ENCODE measurements at places on chromosomes 12 and 14.

DNA sequence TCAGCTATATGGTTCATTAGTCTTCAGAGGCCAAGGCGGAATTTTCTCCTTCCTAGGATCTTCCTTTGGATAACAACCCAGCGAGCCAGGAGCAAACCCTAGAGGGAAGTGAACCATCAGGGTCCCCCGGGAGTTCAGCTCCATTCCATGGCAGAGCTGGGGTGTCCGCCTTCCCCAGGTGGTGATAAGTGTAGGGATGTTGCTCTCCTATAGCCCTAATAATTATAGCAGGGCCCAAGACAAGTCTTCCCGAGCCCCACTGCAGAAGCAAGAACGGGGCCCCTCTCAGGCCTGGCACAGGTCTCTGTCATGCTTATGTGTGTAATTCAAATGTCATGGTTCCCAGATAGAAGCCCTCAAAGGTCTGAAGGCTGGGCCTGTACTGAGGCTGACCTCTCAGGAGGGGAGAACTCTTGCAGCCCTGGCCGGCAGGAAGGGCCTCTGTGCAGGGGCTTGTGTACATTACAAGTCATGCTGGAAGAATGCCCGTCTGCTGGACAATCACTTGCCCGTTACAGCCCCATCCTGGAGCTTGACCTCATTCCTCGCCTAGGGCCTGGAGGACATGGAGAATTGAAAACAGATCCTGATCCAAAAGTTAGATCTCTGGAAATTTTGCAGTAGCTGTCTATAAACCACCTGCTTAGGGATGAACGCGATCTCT is 17.3 kb downstream of the LRTM2 start:
- no peak for DNase-seq

DNA sequence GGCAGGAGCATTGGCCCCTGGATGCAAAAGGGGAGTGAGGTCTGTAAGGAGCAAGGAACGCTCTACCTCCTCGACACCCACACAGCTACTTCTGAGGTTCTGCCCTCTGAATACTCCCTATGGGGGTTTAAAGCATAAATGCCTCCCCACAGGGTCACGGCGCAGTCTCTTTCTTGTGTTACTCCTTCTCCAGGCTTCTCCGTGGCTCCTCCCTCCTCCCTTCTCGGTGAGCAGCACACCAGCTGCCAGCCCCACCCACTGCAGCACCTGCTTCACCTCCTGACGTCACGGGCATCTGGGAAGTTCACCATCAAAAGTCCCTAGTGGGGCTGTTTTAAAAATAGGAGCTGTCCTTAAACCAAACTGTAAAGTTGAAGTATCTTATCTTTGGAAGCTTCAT is 67.3 kb downstream of the SPTB start:
- DNase-seq: peak; percentile 29

DNA sequence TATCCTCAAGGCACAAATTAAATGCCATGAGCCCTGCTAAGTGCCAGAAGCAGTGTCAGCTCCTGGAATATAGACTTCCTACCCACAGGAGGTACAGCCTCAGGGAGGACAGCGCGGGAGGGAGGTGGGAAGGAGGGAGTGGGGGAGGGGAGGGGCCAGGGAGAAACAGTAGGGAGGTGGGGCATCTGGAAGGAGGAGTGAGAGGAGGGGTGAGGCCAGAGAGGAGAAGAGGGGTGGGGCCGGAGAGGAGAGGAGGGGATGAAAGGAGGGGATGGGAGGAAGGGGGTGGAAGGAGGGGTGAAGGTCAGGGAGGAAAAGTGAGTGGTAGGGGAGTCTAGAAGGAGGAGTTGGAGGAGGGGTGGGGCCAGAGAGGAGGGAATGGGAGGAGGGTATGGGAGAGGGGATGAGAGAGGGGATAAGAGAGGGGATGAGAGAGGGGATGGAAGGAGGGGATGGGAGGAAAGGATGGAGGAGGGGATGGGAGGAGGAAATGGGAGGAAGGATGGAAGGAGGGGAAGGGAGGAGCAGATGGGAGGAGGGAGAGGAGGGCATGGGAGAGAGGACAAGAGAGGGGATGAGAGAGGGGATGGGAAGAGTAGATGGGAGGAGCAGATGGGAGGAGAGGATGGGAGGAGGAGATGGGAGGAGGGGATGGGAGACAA is 9.2 kb upstream of the CCDC197 start:
- no peak for DNase-seq

GRCh38 chr14:99821519-99822508 is 28.6 kb downstream of the EML1 start:
- no peak for DNase-seq

DNA sequence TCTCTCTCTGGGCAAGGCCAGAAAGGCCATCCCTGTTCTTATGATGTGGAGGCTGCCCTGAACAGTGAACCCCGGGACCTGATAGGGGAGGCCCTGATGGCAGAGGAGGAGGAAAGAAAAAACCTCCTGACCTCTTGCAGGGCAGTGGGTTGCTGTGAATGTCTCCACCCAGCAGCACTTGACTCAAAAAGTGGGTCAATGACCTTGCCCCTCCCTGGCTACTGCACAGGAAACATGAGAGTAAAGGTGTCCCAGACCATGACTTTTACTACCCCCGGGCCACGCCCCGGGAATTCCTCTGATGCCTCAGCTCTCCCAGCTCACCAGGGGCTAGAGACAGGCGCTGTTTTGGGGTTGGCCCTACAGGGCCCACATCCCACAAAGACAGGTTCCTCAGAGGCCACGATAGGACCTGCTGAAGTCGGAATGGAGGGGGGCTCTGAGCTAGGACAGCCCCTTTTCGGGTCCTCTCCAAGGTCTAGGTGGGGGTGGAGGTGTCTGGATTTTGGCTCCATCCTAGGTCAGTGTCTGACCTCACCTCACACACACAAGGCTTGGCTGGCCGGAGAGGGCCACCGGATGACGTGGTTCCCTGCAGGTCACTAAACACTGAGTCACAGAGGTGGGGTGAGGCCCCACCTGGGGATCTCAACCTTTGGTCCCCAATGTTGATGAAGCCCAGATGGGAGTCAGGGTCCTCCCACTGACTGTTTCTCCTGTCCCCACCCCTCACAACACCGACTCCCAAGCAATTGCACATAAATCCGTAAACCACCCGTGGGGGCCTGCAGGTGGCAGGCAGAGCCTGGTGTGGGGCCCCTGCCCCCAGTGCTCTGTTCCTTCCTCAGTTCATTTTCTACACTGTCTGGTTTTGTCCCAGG is 1.6 kb downstream of the RHOF start:
- no peak for DNase-seq

GRCh38 chr12:30837595-30837994 is 82.8 kb upstream of the CAPRIN2 start:
- DNase-seq: no peak

GRCh38 chr14:102854091-102854703 is 68.3 kb upstream of the AMN start:
- no peak for DNase-seq

DNA sequence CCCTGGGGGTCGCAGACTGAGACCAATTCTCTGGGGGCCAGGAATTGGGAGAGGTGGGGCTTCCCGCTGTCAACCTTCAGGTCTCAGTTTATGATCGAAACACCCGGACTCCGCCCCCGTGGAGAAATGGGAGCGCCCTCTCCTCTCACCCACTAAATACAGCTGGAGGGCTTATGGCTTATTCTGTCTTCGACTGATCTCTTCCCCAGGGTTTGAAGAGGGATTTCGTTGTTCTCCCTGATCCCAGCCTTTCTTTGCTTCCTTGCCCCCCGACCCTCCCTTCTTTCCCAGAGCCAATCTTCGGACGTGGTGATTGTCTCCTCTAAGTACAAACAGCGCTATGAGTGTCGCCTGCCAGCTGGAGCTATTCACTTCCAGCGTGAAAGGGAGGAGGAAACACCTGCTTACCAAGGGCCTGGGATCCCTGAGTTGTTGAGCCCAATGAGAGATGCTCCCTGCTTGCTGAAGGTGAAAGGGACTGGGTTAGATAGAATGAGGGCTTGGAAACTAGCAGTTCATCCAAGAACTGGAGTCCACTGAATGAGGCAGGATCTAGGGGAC is 607 bp downstream of the OS9 start:
- no peak for DNase-seq

DNA sequence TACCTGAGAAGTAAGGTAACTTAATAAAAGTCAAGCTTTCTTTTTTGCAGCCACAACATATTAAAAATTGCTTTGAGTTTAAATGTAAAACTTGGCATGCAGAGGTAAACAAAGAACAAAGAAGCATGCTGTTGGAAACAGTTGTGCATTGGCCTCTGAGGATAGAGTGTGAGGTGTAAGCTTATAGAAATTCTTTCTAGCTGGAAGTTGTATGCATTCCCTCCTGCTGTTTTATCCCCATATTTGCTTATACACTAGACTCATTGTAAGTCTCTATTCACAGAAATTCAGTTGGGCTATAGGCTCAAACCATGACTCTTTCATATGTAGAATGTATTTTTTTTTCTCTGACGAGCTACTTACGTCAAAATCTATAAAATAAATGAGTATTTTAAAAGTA is 316.3 kb downstream of the SLC6A15 start:
- no peak for DNase-seq

GRCh38 chr14:72638021-72638420 is 255.9 kb downstream of the DPF3 start:
- DNase-seq: no peak

- DNase-seq: no peak
These were observed 390.2 kb downstream of the SOX5 start for GRCh38 chr12:23559268-23559753.

DNA sequence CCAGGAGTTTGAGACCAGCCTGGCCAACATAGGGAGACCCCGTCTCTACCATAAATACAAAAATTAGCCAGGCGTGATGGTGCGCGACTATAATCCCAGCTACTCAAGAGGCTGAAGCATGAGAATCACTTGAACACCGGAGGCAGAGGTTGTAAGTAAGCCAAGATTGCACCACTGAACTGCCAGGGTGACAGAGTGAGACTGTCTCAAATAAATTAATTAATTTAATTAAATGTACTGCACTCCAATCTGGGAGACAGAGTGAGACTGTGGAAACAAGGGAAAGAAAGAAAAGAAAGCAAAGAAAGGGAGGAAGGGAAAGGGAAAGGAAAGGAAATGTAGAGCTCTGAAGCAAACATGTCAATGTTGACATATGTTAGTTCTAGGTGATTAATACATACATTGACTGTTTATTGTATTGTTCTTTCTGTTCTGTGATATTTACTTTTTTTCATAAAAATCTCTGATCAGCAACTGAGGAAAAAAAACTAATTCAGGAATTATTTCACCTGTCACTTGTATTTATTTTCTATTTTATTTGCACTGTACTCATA is 99.6 kb downstream of the DENND5B start:
- DNase-seq: no peak

GRCh38 chr12:19431407-19432308 is 7.6 kb upstream of the AEBP2 start:
- no peak for DNase-seq

DNA sequence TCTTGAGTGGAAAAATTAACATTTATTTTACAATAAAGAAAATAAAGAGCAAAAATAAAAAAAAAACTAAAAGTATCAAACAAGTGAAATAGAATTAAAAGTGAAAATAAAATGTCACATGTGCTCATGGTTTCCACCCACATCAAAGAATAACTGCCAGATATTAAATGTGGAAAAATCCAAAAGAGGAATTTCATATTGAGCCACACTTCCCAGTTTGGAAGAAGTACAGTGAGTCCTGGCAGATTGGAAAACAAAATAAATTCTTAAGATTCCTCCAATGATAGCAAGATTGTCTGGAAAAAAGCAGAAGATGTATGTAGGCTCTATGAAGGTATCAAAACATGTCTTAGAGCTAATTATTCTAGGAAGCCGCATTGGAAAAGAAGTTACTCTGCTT is 1019.5 kb downstream of the SLC6A15 start:
- DNase-seq: no peak

DNA sequence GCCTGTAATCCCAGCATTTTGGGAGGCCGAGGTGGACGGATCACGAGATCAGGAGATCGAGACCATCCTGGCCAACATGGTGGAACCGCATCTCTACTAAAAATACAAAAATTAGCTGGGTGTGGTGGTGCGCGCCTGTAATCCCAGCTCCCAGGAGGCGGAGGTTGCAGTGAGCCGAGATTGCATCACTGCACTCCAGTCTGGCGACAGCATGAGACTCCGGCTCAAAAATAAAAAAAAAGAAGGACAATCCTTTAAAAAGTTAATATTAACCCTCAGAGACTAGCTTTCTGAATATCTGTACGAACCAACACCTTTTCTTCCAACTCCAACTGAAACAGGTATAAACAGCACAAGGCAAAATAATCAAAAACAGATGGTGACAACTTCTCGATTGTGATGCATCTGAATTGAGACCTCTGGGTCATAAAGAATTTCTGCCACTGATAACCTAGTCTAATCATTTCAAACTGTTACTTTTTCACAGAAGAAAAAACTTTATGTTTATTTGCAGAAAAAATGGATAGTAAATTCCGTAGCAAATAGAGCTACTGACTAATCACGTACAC is 27.8 kb downstream of the CLIP1 start:
- DNase-seq: no peak

- no peak for DNase-seq
These were observed 49.0 kb downstream of the GPHB5 start for GRCh38 chr14:63269561-63270225.

- DNase-seq: no peak
These were observed at the start of gene KCNK10 for GRCh38 chr14:88323086-88323522. TSS of gene KCNK10 (minus strand) at chr14:88323269. CDS start at chr14:88322798, 471 bp downstream.

DNA sequence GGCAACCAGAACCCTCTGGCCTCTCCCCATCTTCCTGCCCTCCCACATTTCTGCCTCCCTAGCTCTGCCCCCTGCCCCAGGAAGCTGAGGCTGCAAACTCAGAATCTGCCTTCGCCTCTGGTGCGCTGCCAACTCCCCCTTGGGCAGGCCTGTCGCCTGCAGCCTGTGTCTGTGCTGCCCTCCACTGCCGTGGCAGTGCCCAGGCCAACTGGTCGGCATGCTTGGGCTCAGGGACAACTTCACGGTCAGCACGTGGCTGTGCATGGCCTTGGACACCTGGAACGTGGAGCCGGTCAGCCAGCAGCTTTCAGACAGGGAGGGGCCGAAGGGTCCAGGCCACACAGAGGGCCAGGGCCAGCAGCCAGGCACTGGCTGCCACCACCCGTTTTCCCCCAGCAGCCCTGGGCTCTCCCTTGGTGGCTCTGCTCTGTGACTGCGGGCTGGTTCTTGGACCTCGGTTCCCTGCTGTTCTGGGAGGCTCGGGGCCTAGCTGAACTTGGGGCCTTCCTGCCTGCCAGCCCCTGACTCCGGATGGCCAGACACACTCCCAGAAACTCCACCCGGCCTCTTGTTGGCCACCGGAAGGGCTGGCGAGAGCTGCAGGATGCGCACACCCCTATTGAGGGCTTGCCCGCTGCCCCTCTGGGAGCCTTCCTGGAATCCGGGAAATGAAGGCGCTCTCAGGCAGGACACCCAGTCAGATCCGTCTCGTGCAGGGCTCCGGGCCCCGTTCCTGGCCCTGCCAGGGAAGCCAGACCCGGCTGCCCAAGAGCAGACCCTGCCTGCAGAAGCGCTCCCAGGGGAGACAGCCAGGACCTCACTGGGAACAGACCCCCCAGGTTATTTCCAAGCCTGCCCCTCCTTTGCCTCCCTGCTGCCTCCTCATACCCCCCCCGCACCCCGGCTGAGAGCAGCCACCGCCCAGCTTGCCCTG is 34.2 kb upstream of the PPP1R13B start:
- no peak for DNase-seq

- no peak for DNase-seq
These were observed 51.1 kb downstream of the HSPB8 start for GRCh38 chr12:119229837-119230236.

GRCh38 chr14:71486279-71486678 is 445.9 kb upstream of the RGS6 start:
- DNase-seq: no peak

Data from stimulated activated CD4-positive, alpha-beta T cell treated with anti-CD3 and anti-CD28 coated beads, Interleukin-4, amount 100 ng/mL, for 1 hour (primary cell).